GM18507 (cell line): ENCODE measurements at places on chromosomes 13 and 19.

DNA sequence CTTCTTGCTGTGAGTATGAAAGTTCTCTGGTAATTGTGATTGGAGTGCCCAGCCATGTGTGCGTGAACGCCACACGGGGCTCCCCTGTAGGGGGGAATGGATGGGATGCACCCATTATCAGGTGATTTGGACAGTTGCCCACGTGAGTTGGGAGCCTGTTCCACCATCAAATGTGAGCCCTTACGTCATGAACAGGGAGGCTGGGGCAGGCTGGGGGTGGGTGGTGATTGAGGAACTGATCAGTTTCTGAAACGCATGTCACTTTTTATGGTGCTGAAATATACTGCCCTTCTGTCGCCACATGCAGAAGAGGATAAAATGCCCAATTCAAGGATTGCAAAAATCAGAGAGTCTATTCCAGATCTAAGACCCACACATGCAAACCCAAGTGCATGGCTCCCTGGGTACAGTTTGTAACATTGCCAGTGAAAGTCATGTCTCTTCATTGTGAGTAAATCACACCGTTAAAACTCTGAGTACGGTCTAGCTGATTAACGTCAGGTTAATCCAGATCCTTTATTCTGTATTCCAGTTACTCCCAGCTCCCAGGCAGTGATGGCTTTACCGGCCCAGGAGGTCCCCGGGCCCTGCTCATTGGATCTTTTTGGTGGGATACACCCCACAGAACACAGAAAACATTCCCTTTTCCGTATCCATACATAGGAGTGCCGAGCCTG is 90.2 kb downstream of the RAB20 start:
- no peak for DNase-seq

DNA sequence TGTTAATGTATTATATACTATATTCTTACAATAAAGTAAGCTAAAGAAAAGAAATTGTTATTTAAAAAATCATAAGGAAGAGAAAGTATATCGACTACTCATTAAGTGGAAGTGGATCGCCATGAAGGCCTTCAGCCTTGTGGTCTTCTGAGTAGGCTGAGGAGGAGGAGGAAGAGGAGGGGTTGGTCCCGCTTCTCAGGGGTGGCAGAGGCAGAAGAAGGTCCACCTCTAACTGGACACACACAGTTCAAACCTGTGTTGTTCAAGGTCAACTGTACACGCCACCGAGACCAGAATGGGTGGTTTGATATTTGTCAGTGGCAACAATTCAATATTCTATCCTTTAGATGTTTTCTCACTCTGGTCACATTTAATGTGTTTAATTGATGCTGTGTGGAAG is 67.2 kb downstream of the ALOX5AP start:
- no peak for DNase-seq

- no peak for DNase-seq
These were observed 21.4 kb upstream of the IPO5 start for GRCh38 chr13:97932036-97932435.

DNA sequence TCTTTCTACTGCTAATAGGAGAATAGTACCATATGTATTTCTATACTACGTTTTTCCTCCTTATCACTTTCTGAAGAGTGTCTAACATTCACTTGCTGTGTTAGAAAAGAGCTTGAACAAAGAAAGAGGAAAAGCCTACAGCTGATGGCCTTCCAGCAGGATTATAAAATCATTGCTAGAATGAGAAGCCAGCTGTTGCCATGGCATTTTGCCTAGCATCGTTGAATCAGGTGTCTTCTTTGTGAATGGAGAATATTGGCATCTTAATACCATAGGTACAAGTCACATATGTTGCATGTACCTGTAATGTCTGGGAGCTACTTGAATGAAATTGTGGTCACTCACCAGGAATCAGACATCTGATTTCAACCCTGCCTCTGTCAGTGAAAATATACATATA is 1174.9 kb downstream of the PCDH17 start:
- no peak for DNase-seq
